ENCODE measurements at places on chromosomes 4 and X.

- no peak for DNase-seq
Observed at GRCh38 chr4:119020158-119020557, 115.5 kb upstream of the MYOZ2 start.

DNA sequence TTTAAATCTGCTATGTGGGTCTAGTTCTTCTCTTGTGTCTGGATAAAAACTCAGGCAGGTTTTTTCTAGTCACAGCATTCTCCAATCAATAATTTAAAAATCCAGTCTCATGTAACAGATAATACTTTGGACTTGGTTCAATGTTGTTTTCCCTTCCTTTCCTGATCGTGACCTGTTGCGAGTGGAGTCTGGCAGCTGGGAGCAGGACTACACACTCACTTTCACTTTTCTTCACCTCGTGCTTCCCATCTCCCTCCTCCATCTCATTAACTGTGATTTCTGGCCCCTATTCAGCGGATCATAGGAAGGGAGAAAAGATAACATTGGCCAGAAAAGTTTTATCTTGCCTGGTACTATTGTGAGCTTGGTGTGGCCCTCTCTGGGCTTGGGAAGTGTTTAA, 96.6 kb upstream of the GATB start:
- no peak for DNase-seq

- no peak for DNase-seq
Observed at GRCh38 chrX:118723376-118723775, 4.0 kb upstream of the IL13RA1 start.

DNA sequence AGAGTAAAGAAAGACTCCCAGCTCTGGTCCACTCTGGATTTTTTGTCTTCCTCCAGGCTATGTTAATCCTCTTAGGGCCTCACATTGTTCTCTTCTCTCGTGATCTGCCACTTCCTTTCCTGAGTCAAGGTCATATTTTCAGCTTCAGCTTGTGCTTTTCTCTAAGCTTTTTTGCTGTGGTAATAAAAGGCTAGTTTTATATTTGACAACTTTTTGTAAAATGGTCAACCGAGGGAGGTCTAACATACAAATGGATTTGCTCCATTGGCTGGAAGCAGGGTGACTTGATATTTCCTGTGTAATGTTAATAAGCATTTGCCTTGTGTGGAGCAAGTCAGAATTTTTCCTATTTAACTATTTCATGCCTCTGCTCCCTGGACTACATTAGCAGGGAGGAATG, 239.7 kb downstream of the RAB28 start:
- DNase-seq = no peak

DNA sequence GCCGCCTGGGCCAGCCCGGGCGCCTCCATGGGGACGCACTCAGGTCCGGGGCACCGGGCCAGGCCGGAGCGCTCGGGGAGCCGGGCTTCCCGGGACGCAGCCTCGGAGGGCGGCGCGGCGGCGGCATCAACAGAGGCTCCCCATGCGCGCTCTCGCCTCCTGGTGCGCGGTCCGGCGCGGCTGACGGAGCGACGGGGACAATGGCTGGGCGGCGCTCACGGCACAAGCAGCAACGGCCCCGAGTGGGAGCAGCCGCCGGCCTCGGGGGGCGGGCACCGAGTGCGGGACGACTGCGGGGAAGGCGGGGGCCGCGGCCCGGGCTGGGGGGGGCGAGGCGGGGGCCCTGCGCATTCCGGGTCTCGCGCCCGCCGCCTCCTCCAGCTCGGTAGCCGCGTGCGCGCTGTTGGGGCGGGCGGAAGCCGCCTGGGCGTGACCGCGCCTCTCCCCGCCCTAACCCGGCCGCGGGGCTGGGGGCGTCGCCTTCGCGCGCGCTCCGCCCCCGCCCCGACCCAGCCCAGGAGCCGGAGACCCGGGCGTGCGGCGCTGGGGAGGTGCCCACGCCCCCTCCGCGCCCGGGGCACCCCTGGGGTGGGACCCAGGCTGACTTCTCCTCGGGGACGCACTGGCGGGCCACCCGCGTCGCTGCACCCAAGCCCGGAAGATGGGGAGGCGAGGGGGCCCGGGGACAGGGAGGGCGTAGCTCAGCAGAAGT, at the start of gene PRKX:
Gene PRKX (minus strand): TSS at position 425 of the 712 bp plus-strand sequence. CDS start 396 bp downstream, at position 29.
- DNase-seq = peak; percentile 38

DNA sequence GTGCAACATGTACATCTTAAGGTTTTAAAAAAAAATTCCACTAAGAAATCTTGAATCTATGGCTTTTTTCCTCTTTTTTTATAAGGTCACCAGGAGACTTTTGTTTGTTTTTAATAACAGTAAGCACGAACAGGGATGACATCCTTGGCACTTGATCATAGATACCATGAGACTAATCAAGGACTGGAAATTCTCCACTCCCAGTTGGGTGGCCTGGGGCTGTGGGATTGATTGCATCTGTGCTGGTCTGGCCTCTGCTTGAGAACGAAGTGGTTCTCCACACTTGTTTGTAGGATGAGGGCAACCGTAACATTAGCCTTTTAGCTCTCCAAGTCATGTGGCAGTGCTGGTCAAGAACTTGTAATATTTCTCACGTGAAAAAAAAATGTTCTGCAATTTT, 35.4 kb downstream of the SNX25 start:
- DNase-seq = no peak

DNA sequence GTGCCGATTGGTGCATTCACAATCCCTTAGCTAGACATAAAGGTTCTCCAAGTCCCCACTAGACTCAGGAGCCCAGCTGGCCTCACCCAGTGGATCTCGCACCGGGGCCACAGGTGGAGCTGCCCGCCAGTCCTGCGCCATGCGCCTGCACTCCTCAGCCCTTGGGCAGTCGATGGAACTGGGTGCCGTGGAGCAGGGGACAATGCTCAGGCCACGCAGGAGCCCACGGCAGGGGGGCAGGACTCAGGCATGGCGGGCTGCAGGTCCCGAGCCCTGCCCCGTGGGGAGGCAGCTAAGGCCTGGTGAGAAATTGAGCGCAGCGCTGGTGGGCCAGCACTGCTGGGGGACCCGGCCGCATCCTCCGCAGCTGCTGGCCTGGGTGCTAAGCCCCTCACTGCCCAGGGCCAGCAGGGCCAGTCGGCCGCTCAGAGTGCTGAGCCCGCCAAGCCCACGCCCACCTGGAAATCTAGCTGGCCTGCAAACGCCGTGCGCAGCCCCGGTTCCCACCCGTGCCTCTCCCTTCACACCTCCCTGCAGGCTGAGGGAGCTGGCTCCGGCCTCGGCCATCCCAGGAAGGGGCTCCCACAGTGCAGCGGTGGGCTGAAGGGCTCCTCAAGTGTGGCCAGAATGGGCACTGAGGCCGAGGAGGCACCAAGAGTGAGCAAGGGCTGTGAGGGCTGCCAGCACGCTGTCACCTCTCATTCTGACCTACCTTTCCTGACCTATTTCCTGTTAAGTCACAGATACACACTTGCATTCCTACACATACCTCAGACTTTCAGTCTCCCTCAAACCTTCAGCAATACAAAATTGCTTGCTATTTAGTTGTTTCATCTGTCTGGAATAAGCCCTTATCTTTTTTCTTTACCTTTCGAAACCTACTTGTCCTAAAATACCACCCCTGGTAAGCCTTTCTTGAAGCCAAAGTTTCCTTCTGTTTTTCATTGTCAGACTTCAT, 20.7 kb downstream of the UBE2K start:
- no peak for DNase-seq

GRCh38 chr4:166903408-166903807, 330.9 kb downstream of the SPOCK3 start:
- DNase-seq = no peak

DNA sequence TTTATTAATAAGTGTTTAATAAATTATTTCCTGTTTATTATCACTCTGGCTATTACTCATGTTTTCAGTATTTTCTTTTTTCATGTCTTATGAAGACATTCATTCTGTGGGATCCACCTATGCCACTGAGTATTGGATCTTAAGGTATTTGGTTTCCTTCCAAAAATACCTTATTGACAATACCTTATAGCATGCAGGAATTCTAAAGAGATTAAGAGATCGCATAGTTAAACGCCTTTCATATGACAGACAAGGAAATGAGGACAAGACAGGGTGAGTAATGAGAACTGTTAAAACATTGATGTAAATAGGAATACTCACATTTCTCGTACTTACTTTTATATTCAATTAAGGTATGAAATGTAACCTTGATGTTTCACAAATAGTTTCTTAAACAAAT, 38.2 kb upstream of the TMPRSS11B start:
- DNase-seq = no peak

DNA sequence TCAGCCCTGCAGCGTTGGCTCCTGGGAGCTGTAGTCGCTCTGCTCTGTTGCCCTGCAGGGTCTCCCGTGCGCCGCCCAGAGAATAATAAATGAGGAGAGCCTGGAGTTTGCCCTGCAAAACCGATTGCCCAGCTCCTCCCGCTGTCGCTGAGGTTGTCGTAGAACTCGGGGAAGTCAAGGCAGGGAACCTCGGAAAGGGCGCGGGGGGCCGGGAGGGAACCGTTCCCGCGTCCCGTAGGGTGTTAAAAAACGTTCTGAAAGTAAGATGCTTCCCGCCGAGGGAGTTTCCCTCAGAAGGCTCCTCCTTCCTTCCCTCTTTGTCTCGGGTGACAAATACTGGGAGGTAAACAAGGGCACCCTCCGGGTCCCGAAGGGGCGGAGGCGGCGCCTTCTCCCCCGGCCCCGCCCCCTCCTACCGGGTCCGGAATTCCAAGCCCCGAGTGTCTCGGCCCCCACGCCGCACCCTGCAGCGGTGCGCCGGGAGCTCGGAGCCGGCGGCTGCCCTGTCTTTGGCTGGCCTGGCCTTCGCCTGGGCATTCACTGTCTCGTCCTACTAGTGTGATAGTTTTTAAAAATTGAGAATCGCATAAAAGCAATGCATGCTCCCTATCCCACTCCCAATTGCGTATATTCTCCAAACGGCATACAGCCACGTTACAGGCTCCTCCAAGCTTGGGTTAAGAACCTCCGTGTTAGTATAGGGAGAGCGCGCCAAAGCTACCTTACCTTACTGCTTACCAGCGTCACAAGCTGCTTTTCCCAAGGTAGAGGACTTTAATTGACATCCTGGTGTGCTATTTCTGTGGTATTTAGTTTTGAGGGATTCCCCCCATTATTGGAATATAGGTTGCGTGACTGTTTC, 964 bp upstream of the HMGB2 start:
- DNase-seq = peak; percentile 74
